ENCODE measurements at places on chromosomes 3 and 15.

DNA sequence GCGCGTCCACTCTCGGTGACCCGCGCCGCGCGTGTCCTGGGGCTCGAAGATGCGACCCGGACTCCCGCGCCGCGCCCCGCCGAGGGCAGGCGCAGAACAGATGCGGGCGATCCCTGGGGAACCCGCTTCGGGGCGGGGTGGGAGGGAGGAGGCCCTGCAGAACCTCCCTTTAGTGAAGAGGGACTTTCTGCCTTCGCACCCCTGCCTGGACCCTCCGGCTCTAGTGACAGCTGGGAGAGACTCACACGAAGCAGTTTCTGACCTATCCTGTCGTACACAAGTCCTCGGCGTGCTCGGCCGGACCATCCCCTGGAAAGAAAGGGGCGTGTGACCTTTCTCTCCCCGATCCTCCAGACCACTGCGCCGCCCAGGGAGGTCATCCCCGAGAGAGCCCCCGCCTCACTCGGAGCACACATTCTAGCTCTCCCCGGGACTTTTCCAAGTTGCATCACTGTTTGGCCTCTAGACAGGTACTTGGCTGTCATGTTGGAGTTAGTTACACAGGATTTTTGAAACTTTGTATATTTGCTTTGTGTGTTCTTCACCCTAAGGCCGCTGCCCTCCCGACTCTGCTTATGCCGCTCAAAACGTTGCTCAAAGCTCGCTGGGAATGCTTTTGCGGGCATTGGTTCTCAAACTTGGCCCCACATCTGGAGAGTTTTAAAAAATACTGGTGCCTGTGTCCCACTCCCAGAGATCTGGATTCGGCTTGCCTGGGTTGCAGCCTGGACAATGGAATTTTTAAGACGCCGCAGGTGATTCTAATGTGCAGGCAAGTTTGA lies 582 bp downstream of the CGNL1 start:
- DNase-seq, result no peak

GRCh38 chr3:69770976-69771634 lies 31.8 kb downstream of the MITF start:
- DNase-seq, result no peak

- no peak for DNase-seq
Measured at GRCh38 chr3:114186501-114186900, 7.6 kb upstream of the DRD3 start.

GRCh38 chr15:69074843-69075224 lies 60.3 kb downstream of the NOX5 start:
- no peak for DNase-seq

- DNase-seq, result no peak
Measured at GRCh38 chr15:63274427-63274826, 3.0 kb upstream of the APH1B start.

All from DMS153 (cell line).